Stimulated activated CD8-positive, alpha-beta memory T cell treated with anti-CD3 and anti-CD28 coated beads, Interleukin-15, amount 100 ng/mL, for 48 hours (primary cell): ENCODE measurements at places on chromosomes 7 and 10.

DNA sequence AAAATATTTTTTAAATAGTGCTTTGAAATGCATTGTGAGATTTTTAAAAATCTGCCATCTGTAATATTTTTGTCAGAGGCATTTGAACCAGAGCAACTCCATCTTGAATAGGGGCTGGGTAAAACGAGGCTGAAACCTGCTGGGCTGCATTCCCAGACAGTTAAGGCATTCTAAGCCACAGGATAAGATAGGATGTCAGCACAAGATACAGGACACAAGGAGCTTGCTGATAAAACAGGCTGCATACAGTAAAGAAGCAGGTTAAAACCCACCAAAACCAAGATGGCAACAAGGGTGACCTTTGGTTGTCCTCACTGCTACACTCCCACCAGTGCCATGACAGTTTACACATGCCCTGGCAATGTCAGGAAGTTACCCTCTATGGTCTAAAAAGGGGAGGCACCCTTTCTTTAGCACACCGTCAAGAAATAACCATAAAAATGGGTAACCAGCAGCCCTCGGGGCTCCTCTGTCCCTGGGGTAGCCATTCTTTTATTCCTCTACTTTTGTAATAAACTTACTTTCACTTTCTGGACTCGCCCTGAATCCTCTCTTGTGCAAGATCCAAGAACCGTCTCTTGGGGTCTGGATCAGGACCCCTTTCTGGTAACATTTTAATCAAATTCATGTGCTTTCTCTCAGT, 273.7 kb downstream of the SEMA3D start:
- no peak for DNase-seq

- DNase-seq = no peak
These were observed 704.0 kb upstream of the LRRN3 start for GRCh38 chr7:110386913-110387312.

DNA sequence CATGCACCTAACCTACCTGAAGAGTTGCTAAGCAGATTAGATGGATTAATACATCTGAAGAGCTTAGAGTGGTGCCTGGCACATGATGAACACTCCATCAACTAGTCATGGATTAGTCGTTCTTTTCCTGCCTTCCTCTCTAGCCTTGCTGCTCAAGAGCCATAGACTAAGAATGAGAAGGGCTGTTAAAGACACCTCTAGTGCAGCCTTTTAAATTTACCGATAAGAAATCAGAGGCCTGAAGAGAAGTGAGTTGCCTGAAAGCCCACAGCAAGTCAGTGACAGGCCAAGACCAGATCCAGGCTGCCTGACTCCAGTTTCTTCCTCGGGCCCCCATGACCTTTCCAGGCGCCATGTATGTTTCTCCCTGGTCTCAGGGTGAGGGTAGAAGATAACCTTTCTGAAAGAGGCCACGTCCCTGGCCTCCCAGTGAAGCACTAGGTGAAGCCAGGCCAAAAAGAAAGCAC, 6.5 kb downstream of the TSPAN15 start:
- no peak for DNase-seq

DNA sequence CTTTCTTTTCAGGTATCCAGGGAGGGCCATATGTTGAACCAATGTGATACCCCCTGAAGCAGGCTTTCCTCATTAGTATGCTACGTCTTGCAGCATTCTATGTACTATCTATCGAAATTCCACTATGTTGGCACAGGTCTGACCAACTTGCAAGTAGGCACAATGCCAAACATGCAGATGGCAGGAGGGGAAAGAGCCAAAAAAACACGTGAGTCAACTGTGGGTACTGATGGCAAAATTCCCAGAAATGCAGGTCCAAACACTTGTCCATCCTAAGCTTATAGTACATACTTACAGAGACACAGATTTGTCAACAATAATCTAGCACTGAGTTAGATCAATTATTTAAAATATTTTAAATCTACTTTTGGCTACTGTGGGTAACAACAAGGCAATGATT, 394.9 kb downstream of the DGKB start:
- no peak for DNase-seq

DNA sequence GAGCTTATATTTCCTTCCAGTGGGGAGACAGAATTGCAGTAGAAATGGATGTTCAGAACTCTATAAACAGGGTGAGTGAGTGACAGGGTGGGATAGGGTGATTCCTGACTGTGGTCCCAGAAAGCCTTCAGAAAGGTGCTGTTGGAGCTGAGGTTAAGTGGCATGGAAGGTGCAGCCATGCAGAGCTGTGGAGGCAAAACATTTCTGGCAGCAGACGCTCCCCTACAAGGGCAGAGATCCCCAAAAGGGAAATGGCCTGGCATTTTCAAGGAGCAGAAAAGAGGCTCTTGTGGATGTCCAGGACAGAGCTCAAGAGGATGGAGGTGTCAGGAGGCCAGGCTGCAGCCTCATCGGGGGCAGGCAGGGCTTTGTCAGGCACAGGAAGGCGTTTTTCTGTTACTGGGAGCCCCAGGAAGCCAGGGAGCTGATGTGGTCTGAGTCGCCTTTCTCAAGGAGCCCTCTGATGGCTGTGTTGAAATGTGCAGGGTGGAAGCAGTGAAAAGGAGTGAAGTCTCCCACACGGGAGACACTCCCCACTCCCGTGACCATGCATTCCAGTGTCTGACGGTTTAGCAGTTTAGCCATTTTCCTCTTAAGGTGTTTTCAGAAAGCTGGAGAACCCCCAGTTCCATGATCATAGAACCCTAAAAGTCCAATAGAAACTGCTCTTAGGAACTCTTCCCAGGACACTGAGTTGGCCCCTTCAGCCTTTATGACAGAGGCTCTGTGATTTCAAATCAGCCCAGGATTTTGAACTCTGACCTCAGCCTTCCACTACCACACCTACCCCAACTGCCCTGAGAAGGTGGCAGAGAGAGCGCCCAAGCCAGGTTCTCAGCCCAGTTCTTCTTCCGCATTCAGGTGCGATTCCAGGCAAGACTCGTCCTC, 96.2 kb downstream of the C10orf105 start:
- no peak for DNase-seq

DNA sequence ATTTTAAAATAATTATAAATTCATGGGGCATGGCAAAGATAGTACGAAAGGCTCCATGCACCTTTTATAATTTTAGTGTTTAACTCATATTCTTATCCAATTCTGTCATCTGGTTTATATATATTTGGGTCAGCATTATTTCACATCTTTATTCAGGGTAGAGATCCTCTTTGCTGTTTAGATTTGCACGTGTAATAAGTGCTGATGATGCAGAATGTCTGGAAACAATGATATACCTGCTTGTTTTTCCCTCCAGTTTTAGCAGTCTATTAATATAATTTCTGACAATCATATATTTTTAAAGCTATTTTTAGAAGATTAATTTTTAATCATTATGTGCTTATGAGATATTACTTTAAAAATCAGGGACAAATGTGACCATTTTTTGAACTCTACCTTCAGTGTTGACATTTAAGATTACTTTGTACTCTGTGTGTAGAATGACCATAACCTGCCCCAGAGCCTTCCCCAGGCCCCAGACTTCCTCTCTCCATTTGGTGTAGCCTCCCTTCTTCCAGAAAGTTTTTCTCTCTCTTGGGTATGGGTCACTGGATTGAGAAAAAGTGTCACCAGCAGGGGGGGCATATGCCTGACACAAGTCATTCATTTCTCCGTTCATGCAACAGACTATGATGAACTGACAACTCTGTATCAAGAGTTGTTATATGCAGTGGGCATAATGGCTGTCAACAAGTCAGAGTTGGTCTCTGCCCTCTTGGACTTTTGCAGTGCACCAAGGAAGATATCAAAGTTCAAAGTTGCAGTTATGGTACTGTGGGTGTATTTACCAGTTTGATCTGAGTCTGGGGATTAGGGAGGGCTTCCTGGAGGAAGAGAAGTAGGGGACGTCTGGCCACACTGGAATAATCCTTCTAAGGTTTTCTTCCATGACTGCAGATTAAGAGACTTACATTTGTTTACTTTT, 192.6 kb upstream of the CCDC6 start:
- no peak for DNase-seq

- DNase-seq = no peak
These were observed 19.8 kb downstream of the MDFIC start for GRCh38 chr7:114941692-114942091.

- DNase-seq = no peak
These were observed 43.0 kb downstream of the LSM5 start for GRCh38 chr7:32447218-32447617.
